ENCODE measurements at places on chromosomes 2 and 18. TPM values are rescaled to one million over a fixed set of nuclear protein-coding genes. Genes with fewer than 3 reads are reported as not detected.

DNA sequence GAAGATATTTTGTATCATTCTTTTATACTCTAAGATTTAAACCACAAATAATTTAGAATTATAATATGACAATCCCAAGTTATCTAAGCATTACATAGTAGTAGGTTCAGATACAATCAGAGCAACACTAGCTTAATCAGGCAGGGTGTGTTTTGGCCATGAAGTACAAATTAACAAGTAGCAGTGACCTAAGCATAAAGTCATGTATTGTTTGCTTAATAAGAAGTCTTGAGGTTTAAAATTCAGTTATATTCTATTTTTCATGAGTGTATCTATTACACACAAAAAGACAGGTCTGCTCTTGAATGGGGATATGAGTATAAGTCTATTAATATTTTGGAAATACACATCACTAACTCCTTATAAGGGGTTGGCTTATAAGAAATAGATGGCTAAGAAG is 39.9 kb downstream of the DYNAP start:
- no peak for DNase-seq

DNA sequence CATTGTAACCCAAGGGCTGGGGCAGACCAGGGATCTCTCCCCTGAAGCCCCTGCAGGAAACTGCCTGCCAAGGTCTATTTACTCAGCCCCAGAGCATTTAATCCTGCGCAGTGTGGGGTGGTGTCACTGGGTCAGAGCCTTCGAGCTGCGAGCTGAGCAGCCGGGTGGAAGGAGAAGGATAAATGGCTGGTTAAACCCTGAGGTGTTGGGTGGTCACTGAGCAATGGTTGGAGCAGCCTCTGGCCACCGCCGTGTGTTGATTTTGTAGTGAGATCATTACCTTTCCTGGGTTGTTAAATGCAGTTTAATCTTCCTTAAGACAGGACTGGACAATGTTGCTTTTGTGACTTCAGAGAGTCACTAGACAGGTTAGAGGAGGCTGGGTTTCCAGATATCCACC is 98.1 kb downstream of the SETBP1 start:
- no peak for DNase-seq

DNA sequence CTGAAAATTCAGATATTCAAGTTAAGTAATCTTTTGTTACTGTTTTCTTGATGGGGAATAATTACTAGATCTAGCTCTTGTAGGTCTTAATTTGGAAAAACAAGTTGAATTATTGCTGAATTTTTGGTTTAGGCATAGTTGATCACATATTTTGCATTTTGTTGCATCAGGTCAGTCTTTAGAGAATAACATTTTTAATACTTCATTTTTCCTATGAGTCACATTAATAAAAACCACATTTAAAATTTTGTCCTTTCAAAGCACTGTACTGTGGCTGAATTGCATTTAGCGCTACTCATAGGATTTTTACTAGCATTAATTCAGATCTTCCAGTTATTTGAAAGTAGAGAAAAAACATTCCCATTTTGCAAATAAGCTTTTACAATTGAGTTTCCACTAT is 23.2 kb downstream of the MAP4K4 start:
- no peak for DNase-seq

DNA sequence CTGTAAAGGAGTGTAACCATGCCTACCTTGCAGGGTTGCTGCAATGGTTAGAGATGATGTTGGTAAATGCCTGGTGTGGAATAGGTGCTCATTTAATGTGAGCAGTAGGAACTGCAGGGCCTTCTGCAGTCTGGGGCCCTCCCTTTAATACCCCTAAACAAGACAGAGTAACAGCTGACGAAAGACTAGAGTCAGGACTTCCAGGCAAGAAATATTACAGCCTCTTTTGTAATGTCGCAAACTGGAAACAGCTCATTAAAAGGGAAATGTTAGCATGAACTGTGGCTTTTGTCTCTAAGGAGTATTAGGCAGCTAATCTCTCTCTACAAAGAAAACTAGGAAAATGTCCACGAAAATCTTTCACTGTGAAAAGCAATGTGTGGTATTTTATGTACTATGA is 26.0 kb downstream of the MARCO start:
- no peak for DNase-seq

GRCh38 chr2:168632709-168633121 is 169.7 kb upstream of the NOSTRIN start:
- DNase-seq, result peak; percentile 14

DNA sequence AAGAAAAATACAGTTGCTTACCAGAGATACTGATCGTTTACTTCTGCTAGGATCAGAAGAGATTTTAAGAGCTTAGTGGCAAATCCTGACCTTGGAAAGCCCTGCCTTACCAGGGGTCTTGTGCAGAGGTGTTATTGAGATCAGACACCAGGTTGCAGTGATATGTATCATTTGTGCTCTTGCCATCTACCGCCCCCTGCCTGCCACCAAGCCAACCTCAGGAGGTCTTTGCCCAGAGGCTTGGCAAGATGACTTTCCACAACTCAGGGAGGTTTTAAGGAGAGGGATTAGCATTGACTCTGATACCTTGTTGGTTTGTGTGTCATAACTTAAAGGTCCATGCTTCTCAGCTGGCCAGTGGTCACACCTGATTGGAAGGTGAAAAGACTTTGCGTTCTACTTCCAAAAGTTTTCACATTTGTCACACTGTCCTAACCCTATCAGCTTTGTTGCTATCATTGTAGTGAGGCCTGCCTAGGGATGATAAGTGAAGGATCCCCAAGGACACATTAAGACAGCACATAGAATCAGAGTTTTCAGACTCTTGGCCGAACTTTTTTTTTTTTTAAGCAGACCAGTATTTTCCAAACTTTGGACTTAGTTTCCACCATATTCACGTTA is 46.2 kb upstream of the MGAT5 start:
- peak; percentile 46 for DNase-seq

DNA sequence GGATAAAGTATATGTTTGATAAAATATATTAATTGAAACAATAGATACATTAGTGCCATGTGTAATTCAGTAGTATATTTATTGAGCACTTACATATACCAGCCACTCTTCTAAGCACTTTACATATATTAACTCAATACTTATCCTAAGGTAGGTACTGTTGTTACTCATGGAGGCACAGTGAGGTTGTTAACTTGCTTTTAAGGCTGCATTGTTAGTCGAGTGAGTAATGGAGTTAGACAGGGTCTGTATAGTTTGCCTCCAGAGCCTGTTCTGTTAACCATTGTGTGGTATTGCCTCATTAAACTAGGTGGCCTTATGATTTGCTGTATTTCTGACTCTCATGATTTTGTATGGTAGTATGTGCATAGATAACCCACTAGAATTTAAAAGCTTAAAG is 44.2 kb downstream of the LCLAT1 start:
- DNase-seq, result no peak

GRCh38 chr2:179036353-179036905 is 13.5 kb downstream of the CCDC141 start:
- DNase-seq, result no peak

- DNase-seq, result no peak
These were observed 12.0 kb downstream of the CCDC150 start for GRCh38 chr2:196651387-196652094.

- no peak for DNase-seq
These were observed 118.9 kb downstream of the LPIN1 start for GRCh38 chr2:11865378-11865777.

DNA sequence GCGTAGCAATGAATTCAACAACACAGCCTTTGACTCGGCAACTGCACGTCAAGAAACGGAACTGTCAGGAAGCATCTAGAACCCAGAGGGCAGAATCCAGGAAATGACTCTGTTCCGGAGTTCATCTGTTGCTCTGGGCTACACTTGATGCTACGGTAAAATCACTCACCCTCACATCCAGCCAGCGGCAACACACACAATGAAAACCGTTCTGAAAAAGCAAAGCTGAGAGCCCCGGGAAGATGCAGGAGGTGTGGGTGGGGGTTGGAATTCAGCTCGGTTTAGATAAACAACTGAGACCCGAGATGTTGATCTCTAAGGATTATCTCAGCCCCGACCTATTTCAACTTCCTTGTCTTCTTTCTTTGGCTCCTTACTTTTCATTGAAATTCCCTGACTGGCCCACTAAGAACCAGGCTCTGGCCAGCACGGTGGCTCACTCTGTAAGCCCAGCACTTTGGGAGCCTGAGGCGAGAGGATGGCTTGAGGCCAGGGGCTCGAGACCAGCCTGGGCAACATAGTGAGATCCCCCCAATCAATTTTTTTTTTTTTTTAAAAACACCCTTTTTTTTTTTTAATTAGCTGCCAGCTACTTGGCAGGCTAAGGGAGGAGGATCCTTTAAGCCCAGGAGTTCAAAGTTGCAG is 13.3 kb upstream of the RAB17 start:
- DNase-seq, result no peak

- no peak for DNase-seq
These were observed 66.6 kb upstream of the EML6 start for GRCh38 chr2:54656863-54657262.

- no peak for DNase-seq
These were observed 295.9 kb upstream of the HDAC4 start for GRCh38 chr2:239696559-239697207.

DNA sequence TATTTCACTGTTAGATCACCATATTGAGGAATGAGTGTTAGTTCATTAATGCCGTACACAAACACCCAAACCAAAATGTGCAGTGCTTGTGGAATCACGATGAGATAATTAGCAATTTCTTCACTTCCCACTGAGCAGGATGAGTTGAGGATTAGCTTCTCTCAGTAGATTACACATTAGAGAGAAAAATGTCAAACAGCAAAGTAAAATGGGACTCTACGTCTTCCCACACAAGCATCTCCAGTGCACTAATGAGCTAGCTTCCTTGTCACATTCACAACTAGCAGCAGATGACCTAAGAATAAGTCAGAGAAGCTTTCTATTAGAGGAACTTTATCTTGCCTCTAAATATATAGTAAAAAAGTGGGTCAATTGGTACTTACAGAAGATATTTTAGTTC is 926.9 kb downstream of the TSN start:
- DNase-seq, result no peak

DNA sequence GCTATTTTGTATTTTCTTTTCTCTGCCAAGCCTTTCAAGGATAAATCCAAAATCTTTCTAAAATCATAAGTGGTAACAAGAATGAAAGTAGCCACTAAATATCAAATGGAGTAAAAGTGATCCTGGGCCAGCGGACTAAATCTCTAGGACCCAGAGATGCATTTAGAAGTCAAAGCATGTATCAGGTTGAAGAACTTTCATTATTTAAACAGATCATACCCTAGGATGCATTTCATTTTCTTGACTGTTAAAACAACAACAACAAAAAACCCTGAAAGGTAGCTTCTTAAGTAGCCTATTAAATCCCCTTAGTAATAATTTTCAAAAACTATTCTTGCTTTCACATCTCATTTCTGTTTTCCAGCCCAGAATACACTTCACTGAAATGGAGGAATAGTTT is 4.8 kb upstream of the POU3F3 start:
- DNase-seq, result no peak

DNA sequence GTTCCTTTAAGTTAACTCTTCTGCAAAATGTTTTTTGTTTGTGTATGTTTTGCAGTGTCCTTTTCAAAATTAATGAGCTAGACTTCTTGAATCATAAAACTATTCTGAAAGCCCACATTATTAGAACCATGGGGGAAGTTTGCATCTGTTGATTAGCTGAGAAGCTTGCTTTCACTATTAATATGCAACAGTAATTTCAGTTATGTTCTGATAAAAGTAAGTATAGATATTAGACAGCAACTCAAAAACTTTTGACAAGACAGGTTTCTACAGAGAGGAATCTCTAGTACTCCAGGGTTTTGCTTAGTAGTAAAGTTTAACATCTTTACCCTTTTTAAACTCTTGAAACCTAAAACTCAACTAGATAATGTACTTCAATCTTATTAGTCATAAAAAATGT is 147.8 kb downstream of the UBE2E3 start:
- DNase-seq, result no peak

GRCh38 chr2:167198009-167198408 is 309.7 kb downstream of the XIRP2 start:
- no peak for DNase-seq

DNA sequence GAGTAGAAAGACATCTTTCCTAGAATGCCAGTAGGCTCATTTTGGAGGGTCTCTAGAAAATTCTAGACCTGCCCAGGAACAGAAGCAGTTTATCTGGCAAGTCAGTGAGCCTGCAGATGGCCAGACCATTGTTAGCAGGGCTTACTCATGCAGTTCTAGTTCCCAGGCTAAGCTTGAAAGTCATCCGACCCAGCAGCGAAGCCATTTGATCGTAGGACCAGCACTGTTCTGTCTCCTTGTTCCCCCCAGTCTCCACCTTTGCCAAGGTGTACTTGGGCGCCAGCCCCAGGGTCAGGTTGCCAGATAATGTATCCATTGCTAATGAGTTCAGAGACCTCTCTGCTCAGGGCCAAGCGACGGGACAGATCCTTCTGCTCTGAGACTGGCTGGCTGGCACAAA is 70.1 kb downstream of the EPAS1 start:
- no peak for DNase-seq

GRCh38 chr2:100418406-100418962 is 1.0 kb upstream of the CHST10 start:
- DNase-seq, result no peak

- DNase-seq, result no peak
These were observed 82.9 kb upstream of the CCDC85A start for GRCh38 chr2:56100791-56101312.

DNA sequence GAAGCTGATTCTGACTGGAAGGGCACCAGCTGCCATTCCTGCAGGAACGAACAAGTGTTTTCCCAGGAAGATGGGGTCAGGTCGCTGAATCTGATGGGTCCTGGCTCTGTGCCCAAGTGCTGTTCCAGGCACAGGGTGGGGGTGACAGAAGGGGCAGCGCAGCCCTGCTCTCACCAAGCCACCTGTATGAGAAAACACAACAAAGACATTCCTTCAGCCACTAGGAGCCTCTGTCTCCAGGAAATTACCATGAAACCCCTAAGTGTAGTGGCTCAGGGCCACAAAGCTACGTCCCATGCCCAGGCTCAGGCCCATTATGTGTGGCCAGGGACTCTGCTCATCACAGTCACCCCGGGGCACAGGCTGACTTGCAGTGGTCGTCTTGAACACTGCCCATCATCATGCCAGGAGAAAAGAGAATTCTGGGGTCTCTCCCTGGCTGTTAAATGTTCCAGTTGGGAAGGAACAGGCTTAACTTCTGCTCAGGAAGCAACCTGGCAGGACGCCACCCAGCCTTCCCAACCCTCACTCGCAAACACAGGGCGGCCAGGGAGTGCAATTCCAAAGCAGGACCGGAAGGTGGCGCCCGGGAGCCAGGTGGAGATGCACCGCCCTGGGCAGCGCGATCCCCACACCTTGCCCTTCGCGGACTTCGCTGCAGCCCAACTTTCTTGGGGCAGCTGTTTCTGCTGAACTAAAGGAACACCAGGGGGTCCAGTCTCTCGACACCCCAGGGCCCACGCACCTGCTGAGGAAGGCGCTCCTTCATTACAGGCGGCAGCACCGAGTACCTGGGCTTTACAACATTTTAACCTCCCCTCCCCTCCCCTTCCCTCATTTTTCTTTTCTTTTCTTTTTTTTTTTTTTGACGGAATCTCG is 11.0 kb upstream of the SFTPB start:
- peak; percentile 90 for DNase-seq

PSTPIP2 gene
- 4.6 TPM for total RNA-seq

NPPC gene
- not detected for total RNA-seq

QPCT gene
- total RNA-seq, result 0.33 TPM

SNRPD1 gene
- 6.8 TPM for total RNA-seq

GCG gene
- not detected for total RNA-seq

SLC38A11 gene
- not detected for total RNA-seq

TEKT4 gene
- not detected for total RNA-seq

CYB5A gene
- total RNA-seq, result 150 TPM

UPP2 gene
- not detected for total RNA-seq

KCNK3 gene
- 2.9 TPM for total RNA-seq

AQP12B gene
- total RNA-seq, result not detected

SP5 gene
- total RNA-seq, result 0.69 TPM

CROCC2 gene
- total RNA-seq, result not detected

IL36G gene
- total RNA-seq, result 0.30 TPM

PPP4R3B gene
- total RNA-seq, result 31.1 TPM

FSHR gene
- total RNA-seq, result 0.95 TPM
